ENCODE measurements at places on chromosomes 7 and 10. TPM values are rescaled to one million over a fixed set of nuclear protein-coding genes. Genes with fewer than 3 reads are reported as not detected.

Gene GIMAP1
- 1.5 TPM for polyA plus RNA-seq

GRCh38 chr7:149431486-149432120 lies 29.3 kb downstream of the ZNF777 start:
- H3K27me3 ChIP-seq, result no peaks in the 10 kb centered on the region
- no peak overlapping the region for H3K27ac ChIP-seq

Gene TAS2R41
- polyA plus RNA-seq, result not detected

Gene PDE6C
- not detected for polyA plus RNA-seq

DNA sequence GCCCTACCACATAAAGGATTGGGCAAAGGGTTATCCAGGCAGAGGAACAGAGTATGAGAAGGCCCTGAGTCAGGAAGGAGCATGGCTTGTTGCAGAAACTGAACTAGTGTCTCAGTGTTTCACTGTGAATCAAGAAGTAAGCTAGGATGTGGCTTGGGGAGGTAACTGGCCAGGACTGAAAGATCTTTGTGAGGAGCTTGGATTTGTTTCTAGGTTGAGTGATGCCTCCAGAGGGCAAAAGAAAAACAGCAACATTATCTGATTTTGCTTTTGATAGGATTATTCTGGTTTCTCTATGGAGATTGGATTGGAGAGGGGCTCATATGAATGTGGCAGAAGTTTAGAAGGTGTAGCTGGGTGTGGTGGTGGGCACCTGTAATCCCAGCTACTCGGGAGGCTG lies 137.9 kb upstream of the HDAC9 start:
- H3K4me3 ChIP-seq, result no peak overlapping the region
- no peak for DNase-seq
- H3K27me3 ChIP-seq, result no peaks in the 10 kb centered on the region
- H3K4me1 ChIP-seq, result no peaks in the 10 kb centered on the region

- H3K27ac ChIP-seq, result no peak overlapping the region
- no peaks in the 10 kb centered on the region for H3K36me3 ChIP-seq
- H3K4me1 ChIP-seq, result no peaks in the 10 kb centered on the region
- DNase-seq, result no peak
- no peaks in the 10 kb centered on the region for H3K27me3 ChIP-seq
Observed at GRCh38 chr7:111198255-111198654, 107.3 kb downstream of the LRRN3 start.

GRCh38 chr7:129006636-129007414 lies 48.1 kb downstream of the TNPO3 start:
- no peak overlapping the region for H3K4me3 ChIP-seq
- H3K27me3 ChIP-seq, result no peaks in the 10 kb centered on the region
- DNase-seq, result no peak
- peaks cover 6% of the 10 kb centered on the region for H3K36me3 ChIP-seq
- H3K27ac ChIP-seq, result no peak overlapping the region
- H3K4me1 ChIP-seq, result no peaks in the 10 kb centered on the region

GRCh38 chr7:106205621-106206222 lies 79.1 kb downstream of the NAMPT start:
- no peaks in the 10 kb centered on the region for H3K27me3 ChIP-seq
- DNase-seq, result no peak
- H3K4me3 ChIP-seq, result no peak overlapping the region
- no peak overlapping the region for H3K27ac ChIP-seq
- H3K36me3 ChIP-seq, result no peaks in the 10 kb centered on the region
- H3K4me1 ChIP-seq, result no peaks in the 10 kb centered on the region

- H3K27me3 ChIP-seq, result no peaks in the 10 kb centered on the region
- no peak overlapping the region for H3K4me3 ChIP-seq
- no peak for DNase-seq
- H3K36me3 ChIP-seq, result no peaks in the 10 kb centered on the region
- no peak overlapping the region for H3K27ac ChIP-seq
Observed at GRCh38 chr10:110429301-110429700, 68.4 kb upstream of the DUSP5 start.

DNA sequence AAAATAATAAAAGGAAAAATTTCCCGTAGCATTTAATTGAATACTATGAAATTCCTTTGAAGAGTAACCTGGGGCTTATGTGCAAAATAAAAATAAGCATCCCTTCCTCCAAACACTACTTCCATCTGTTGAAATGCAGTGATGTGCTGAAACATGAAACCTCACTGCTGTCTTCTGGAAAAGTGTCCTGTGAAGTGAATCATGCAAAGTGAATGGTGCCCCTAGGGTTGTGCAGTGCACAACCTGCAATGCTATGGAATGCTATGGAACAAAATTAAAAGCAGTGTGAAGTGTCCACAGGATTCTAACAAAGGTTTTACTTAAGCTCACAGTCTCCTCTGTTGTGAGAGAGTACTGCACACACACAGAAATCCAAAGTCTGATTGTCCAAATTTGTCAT lies 480.9 kb downstream of the ETV1 start:
- no peak overlapping the region for H3K27ac ChIP-seq
- H3K27me3 ChIP-seq, result no peaks in the 10 kb centered on the region
- H3K4me3 ChIP-seq, result no peak overlapping the region
- H3K4me1 ChIP-seq, result no peaks in the 10 kb centered on the region

Gene VWDE
- 1.4 TPM for polyA plus RNA-seq

- no peak overlapping the region for H3K27ac ChIP-seq
- peaks cover 17% of the 10 kb centered on the region for H3K4me1 ChIP-seq
- no peak for DNase-seq
- no peak overlapping the region for H3K4me3 ChIP-seq
- no peaks in the 10 kb centered on the region for H3K27me3 ChIP-seq
Observed at GRCh38 chr7:108430664-108431063, 25.6 kb downstream of the NRCAM start.

All from adrenal gland (tissue), 19 donors.